B cell (primary cell): ENCODE measurements at places on chromosomes 5 and 9. TPM values are rescaled to one million over a fixed set of nuclear protein-coding genes. Genes with fewer than 3 reads are reported as not detected.

Gene KIF4B
- total RNA-seq: not detected in 2 replicates

Gene XRCC4
- 7.3 and 7.7 TPM in 2 replicates for total RNA-seq

Gene SLC23A1
- 5.8 and 6.4 TPM in 2 replicates for total RNA-seq

Gene LCN10
- 70.7 and 76.3 TPM in 2 replicates for total RNA-seq

Gene INSL6
- total RNA-seq: not detected in 2 replicates

Gene LHX3
- total RNA-seq: 0.19 and 0.30 TPM in 2 replicates

DNA sequence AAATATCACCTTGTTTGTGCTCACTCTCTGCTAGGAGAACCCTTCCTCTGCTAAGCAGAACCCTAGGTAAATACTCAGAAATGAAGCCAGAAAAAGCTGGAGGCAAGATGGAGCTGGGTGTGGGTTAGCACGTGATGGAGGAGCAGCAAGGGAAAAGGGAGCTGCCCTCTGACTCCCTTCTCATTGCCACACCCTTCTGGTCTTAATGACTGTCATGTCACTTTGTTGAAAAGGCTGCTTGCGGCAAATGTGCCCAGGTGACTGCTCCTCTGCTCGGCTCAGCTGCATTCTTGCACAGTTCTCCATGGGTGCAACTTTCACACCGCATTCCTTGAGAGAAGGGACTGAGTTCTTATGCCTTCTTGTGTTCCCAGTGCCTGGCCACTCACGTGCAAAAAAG lies 36.4 kb upstream of the TBC1D2 start:
- no peak for DNase-seq

GRCh38 chr9:15299374-15299939 lies 7.6 kb downstream of the TTC39B start:
- DNase-seq: peak; percentile 55

- no peak for DNase-seq
These were observed 59.9 kb downstream of the CAVIN4 start for GRCh38 chr9:100637787-100638186.

- no peak for DNase-seq
These were observed 154.2 kb downstream of the DOCK2 start for GRCh38 chr5:169791251-169791650.

DNA sequence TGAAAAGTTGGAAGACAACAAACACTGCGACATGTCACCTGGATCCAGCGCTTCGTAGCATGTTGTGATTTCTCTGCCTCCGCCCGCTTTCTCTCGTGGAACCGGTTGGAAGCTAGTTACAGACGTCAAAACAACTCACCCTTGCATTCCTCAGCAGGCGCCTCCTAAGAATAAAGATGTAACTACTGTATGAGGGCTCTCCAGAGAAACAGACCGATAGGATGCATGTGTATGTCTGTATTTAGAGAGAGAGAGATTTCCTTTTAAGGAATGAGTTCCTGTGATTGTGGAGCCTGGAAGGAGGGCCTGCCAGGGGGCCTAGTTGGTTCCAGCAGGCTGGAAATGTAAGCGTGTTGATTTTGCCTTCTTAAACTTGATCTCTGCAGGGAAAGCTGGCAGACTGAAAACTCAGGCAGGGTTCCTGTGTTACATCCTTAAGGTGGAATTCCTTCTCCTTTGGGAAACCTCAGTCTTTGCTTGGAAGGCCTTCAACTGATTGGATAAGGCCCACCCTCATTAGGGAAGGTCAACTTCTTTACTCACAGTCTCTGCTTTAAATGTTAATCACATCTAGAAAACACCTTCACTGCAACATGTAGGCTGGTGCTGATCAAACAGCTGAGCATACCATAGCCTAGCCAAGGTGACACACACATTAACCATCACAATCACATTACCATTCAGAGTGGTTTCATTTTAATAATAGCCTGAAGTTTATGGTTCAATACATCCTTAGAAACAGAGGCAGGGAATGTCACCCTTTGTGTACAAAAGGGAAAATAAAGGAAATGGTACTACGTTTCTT lies 163.8 kb downstream of the SYK start:
- no peak for DNase-seq

DNA sequence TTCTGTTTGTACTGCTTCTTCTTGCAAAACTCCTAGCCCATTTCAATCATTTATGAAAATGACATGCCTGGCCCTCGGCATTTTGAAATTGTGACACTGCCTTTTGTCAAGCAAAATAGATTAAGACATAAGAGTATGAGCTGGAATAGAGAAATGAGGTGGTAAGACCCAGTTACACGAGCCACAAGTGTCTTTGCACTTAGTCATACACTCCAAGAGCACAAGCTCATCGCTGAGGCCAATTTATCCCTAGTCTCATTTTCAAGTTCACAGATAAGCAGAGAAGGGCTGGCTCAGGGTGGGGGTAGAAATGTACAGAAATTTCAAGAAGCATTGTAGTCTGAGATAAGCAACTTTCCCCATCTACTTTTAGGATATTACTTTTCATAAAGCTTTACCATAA lies 40.6 kb upstream of the MAP1B start:
- DNase-seq: no peak

DNA sequence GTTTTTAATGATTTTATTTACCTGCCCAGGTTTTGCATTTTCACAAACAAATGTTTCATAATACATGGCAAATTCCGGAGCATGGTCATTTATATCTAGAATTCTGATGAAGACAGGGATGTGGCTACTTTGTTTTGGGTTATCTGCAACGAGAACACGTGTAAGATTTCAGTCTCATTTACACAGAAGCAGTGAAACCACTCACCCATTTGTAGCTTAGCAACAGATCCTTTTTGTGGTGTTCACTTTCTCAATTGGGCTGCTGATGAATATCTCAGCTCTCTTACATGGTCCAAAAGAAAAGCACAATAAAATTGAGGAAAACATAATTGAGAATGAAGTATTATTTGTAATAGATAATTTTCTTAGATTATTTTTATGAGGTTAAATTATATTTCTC lies 148.6 kb downstream of the CDH9 start:
- DNase-seq: no peak

GRCh38 chr9:121463026-121463807 lies 36.4 kb downstream of the GGTA1 start:
- DNase-seq: peak; percentile 46
